Trophoblast cell (in vitro differentiated cells and primary cell): ENCODE measurements at places on chromosomes 11 and 22.
A peak's percentile ranks its signal among the peaks of the same experiment; 100 is the strongest.

DNA sequence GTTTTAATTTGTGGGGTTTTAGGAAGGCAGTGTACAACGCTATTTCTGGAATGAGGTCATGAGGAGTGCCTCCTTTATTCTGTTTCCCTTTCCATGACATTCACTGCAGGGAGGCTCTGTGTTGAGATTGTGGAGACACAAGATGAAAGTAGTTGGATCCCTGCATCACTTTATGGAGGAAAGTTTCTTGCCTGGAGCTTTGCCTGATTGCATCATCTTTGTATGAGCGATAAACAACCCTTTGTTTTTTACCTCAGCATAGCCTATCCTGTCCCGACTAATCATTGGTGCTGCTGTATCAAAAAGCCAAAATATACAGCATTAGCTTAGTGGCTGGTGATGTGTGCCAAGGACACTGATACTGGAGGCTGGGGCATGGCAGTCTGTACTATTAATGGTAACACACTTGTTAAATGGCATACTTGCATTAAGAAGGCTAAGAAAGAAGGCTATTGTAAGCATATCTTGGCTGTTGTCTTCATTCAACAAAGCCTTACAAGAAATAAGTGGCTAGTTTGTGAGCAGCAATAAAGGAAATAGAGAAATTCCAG, 31.2 kb upstream of the SLC5A4 start:
- DNase-seq, result no peak

DNA sequence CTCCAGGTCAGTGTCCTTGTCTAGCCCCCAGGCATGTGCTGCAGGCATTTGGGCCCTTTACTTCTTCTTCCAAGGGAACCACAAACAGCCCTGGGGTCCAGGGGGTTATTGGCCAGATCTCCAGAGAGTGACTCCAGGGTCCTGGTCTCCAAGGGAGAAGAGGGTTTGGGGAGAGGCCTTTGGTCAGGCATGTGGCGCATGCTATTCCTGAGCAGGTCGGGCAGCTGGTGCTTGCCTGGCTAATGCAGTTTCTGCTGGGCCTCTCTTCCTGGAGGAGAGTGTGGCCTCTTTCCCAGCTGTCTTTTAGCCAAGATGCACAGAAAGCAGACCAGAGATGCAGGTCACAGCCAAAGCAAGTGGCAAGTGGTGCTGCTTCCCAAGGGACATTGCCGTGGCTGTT, 3.8 kb upstream of the RFPL2 start:
- DNase-seq, result no peak

GRCh38 chr11:108958368-108959104, 293.7 kb downstream of the DDX10 start:
- DNase-seq, result peak; percentile 59

- DNase-seq, result no peak
Measured at GRCh38 chr11:8201644-8202365, 33.0 kb upstream of the RIC3 start.

- DNase-seq, result no peak
Measured at GRCh38 chr11:73356979-73357860, 19.0 kb upstream of the RELT start.

- DNase-seq, result no peak
Measured at GRCh38 chr11:28447226-28447625, 339.0 kb downstream of the METTL15 start.

DNA sequence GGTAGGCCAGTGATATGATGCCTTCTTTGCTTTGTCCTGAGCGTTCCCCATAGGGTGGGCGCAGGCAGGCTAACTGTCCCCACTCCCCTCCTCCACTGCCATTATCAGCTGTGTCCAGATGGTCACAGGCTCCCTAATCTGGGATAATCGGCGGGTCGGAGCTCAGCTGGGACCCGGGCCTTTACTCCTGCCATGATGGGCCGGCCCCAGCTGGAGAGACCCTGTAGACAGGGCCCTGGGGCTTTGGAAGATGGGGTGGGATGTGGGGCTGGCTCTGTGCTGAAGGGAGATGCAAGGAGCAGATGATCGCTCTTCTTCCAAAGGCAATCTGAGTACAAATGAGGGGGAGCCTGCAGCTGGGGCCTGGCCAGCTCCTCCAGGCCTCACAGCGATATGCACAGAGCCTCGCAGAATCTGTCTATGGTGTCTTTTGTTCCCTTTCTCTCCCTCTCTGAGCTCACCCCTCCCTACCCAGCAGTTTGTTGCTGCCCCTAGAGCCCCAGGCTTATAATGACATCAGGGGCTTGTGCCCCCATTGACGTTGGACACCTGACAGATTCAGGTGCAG, 11.9 kb downstream of the KLHL35 start:
- DNase-seq, result no peak

GRCh38 chr22:49457146-49457545, 370.5 kb downstream of the BRD1 start:
- peak; percentile 11 for DNase-seq

DNA sequence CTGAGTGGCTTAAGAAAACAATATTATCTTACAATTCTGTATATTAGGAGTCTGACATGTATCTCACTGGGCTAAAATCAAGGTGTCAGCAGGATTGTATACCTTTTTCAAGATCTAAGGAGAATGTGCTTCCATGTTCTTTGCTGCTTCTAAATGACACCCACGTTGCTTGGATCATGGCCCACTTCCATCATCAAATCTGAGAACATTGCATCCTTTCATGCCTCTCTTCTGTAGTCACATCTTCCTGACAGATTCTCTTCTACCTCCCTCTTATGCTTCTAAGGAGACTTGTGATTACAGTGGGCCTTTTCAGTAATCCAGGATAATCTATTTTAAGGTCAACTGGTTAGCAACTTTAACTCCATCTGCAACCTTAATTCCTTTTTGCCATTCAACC, 499.4 kb downstream of the FAM181B start:
- no peak for DNase-seq

GRCh38 chr11:65791719-65792213, 4.9 kb downstream of the OVOL1 start:
- DNase-seq, result no peak

- DNase-seq, result no peak
Measured at GRCh38 chr11:34029176-34029575, 22.4 kb upstream of the CAPRIN1 start.

DNA sequence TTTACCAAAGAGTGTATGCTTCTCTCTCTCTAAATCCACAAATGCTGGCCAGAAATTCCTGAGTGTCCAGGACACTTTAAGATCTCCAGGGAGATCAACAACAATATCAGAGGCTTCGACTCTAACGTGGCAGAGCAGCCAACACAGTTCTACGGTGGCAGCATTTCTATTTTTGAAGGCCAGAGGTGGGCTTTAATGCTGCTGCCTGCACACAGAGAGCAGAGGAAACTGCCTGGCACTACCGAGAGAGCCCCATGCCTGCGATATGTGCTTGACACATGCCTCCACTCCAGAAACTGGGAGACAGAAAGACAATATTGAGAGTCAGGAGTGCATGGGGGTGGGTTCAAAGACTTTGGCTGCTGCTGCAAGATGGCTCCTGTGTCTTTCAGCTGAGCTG, 48.8 kb upstream of the GALNT18 start:
- DNase-seq, result no peak

DNA sequence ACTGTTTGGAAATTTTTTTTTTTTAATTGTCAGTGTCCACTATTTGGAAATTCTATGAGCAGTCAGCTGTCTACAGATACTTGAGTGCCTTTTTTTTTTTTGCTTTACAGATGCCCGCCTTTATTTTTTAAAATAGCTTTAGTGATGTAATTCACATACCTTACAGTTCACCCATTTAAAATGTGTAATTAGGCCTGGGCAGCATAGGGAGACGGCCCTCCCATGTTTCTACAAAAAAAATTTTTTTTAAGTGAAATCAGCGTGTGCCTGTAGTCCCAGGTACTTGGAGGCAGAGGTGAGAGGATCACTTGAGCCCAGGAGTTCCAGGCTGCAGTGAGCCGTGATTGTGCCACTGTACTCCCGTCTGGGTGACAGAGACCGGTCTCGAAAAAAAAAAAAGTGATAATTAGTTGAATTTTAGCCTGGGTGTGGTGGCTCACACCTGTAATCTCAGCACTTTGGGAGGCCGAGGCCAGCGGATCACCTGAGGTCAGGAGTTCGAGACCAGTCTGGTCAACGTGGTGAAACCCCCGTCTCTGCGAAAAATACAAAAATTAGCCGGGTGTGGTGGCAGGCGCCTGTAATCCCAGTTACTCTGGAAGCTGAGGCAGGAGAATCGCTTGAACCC, 1.5 kb downstream of the ZNF143 start:
- peak; percentile 70 for DNase-seq

DNA sequence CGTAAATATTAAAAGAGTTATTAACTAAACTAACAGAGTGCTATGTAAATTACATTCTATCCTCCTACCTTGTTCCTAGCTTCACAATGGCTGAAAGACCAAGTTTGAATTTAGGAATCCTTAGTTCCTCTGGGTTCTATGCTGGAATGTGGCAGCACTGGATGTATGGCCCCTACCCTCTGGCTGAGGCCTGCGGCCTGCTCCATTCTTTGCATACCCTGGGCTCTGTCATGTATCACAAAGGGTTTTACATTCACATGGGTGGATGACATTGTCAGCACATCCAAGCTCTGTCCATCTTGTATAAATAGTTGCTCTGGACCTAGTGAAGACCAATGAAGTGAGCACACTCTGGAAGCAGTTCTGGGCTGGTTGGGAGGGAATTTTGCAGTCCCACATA, 54.5 kb downstream of the AASDHPPT start:
- peak; percentile 86 for DNase-seq

- no peak for DNase-seq
Measured at GRCh38 chr11:1333860-1334259, 24.4 kb upstream of the TOLLIP start.

- DNase-seq, result no peak
Measured at GRCh38 chr22:31449506-31449905, 40.1 kb downstream of the EIF4ENIF1 start.

DNA sequence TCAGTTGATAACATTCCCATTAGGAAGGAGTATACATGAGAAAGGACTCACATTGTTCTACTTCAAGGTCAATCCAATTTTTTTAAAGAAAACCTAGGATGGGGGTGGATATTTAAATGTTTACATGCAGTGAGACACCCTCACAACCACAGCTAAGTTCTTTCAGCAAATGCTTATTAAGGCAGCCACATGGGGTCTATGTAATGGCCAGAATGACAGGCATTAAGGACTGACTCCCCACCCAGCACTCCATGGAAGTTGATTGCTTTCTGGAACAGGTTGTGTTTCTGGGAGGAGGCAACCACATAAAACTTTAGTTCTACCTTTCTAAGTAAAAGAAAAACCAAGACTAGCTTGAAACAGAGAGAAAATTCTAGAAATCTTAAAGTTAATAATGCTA, 662.0 kb upstream of the CCDC90B start:
- no peak for DNase-seq

GRCh38 chr11:47869544-47870393, 21.6 kb upstream of the NUP160 start:
- DNase-seq, result no peak

- no peak for DNase-seq
Measured at GRCh38 chr11:123249354-123249753, 54.3 kb upstream of the CLMP start.

DNA sequence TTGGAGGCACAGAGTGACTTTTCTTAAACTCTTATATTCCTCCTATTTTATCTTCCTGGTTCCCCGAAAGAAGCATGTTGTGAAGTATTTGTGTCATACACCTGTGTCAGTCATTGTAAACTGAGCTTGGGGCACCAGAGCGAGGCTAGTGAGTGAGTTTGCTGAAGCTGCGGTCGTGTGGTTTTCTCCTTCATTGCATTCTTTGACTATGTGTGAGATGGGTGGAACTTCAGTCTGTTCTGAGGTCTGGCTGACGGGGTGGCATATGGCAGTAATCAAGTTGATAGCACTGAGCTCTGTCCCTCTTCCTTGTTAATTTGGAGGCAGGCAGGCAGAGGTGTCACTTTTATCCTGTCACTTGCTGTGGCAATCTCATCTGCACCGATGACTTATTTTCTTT, 4.2 kb downstream of the VPS26B start:
- DNase-seq, result no peak

DNA sequence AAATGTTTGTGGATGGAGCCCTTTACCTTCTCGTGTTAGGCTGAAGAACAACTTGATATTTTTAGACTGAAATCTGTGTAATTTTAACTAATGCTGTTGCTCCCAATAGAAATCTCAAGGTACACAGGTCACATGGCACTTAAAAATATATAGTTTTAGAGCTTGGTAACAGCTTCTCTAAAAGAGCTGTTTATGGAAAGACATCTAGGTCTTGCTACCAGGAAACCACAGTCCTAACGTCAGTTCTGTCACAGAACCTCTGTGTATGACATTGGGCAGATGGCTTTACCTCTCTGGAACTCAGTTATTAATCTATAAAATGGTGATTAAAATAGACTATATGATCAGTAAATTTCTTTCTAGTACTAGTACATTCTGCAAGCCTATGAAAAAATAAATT, 35.4 kb downstream of the PAK1 start:
- no peak for DNase-seq

DNA sequence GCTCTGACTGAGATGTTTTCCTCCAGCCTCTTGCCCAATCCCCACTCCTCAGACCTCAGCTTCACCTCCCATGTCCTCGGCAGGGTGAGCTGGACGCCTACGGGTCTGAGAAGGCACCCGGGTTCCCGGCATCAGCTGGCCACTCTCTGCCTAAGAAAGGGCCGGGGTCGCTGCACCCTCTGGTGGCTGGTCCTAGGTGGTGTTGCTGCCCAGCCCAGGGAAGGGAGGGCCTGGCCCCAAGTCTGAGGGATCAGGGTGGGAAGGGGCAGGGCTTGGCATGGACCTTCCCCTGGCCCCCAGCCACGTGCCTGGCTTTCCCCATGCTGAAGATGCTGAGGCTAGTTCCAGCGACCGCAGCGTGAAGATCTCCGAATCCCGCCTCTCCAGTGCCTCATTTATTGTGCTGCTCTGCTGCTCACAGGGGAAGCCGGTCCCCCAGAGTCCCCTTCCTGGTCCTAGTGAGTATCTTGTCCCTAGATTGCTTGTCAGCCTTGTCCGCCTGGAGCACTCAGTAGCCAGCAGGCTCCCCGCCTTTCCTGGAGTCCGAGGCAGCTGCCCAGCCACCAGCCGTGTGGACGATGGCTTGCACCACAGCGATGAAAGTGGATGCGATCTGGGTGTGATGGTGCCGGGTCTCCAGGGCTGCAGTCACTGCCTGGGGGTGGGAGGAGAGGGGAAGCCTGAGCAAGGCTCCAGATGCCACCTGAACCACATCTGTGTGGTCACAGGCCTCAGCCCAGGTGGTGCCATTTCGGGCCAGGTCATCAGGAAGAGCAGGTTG, 2.9 kb upstream of the GGT5 start:
- peak; percentile 90 for DNase-seq

DNA sequence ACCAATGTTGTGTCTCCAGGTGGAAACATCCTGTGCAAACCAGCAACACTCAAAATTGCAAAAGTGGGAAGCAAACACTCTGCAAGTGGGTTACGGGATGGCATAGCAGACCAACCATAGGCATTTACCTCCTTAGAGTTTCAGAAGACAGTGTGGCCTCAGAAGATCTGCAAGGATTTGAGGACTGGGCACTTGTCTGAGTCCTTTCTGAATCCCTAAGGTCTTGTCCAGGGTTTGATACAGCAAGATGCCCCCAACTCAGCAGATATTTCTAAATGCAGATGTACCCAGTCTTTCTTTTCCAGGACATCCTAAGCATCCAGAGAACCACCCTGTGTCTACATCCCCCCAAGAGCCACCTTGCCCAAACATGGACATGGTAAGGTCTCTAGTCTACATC, 51.7 kb upstream of the SHANK2 start:
- no peak for DNase-seq
